ENCODE measurements at places on chromosomes 12 and 14.

GRCh38 chr12:120844768-120845449 lies 59.2 kb downstream of the SPPL3 start:
- DNase-seq = no peak

DNA sequence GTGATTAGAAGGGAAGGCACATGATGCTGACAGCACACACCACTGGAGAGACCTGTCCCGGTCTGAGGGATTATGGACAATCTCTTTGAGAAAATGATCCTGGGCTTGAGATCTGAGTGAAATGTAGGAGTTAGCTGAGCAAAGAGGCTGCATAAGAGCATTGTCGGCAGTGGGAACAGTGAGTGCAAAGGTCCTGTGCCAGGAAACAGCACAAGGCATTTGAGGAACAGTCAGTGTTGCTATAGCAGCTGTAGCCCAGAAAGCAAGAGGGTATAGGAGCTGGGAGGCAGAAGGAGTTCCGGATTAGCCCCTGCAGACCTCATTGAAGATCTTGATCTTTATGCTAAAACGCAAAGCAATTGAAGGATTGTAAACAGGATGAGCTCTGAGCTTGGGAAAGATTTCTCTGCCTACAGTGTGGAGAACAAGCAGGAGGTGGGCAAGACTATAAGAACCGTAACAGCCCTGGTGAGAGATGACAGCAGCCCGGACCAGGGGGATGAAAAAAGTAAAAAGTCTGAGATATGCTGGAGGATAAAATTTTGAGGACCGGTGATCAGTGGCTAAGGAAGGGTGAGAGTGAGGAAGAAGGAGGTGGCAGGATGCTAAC lies 28.5 kb downstream of the CFL2 start:
- DNase-seq = no peak

- no peak for DNase-seq
These were observed 1.2 kb downstream of the NKX2-1 start for GRCh38 chr14:36518586-36519430.

DNA sequence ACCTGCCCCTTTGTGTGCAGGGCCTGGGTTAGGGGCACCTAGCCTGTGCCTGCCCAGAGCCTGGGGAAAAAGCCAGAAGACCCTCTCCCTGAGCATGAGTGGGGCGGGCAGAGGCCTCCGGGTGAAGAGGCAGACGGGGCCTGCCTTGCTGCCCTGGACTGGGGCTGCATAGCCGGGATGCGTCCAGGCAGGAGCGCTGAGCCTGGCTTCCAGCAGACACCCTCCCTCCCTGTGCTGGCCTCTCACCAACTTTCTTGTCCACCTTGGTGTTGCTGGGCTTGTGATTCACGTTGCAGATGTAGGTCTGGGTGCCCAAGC lies 216.1 kb downstream of the TMEM121 start:
- DNase-seq = no peak

DNA sequence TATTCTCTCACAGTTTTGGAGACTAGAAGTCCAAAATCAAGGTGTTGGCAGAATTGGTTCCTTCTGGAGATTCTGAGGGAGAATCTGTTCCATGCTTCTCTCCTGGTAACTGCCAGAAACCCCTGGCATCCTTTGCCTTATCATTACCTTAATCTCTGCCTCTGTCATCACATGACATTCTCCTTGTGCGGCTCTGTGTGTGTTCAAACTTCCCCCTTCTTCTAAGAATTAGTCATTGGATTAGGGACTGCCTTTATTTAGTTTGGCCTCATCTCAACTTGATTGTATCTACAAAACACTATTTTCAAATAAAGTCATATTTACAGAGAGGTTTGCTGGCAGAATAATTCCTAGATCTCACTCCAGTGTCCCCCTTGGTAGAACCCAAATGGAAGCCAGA lies 68.9 kb downstream of the ZNF641 start:
- DNase-seq = no peak

DNA sequence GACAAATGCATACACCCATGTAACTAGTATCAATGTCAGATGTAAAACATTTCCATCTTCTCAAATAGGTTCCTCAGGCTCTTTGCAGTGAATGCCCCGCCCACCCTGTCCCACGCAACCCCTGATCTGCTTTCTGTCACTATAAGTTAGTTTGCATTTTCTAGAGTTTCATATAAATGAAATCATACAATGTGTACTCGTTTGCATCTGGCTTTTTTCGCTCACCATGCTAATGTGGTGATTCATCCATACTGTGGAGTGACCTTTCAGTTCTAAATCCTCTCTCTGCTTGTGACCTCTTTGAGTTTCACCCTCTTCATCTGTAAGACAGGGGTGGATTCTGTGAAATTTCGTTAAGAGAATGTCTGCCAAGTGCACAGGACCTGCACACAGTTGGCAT lies 30.6 kb upstream of the MSI1 start:
- DNase-seq = no peak

DNA sequence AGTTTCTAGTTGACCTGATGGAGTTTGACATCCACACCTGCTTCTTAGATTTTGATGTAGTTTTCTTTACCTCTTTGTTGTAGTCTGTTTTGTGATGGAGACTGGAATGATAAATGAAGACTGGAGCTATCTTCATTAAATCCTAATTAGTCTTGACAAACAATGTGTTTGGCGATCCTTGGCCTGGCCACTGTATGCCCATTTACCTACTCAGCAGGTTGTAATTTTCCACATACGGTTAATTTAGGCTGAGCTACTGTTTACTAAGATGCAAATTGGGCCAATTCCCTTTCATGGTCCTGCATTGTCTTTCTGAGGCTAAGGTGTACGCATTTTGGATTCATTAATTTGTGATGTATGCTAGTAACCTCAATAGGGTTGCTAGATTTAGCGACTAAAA lies at the start of gene TAS2R7:
TAS2R7 (minus strand) TSS at position 41 of the 400 bp plus-strand sequence. CDS start 57 bp downstream, outside the sequence.
- DNase-seq = no peak

GRCh38 chr14:30330033-30330432 lies 228.9 kb upstream of the G2E3 start:
- no peak for DNase-seq

DNA sequence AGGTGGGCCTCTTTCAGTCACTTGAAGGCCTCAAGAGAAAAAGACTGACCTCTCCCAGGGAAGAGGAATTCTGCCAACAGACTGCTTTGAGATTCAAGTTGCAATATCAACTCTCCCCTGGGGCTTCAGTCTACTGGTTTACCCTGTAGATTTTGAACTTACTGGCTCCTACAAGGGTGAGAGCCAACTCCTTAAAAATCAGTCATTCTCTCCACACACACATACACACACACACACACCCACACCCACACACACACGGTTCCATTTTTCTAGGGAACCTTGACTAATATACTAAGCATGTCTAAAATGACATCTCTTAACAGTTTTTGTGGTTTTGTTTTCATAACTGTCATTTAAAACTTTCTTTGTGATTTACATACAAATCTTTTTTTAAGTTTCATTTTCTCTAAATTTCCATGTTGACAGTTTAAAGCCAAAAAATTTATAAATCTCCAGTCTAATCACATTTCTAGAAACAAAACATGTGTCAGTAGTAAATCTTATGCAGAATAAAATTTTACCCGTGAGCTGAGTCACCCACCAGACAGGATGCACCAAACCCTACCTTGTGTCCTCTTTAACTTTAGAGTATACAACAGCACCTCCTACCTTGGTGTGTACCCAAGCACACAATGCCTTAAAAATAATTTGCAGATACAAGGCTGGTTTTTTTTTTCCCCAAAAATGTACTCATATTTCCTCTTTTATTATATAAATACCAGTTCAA lies 394.6 kb downstream of the AEBP2 start:
- no peak for DNase-seq

DNA sequence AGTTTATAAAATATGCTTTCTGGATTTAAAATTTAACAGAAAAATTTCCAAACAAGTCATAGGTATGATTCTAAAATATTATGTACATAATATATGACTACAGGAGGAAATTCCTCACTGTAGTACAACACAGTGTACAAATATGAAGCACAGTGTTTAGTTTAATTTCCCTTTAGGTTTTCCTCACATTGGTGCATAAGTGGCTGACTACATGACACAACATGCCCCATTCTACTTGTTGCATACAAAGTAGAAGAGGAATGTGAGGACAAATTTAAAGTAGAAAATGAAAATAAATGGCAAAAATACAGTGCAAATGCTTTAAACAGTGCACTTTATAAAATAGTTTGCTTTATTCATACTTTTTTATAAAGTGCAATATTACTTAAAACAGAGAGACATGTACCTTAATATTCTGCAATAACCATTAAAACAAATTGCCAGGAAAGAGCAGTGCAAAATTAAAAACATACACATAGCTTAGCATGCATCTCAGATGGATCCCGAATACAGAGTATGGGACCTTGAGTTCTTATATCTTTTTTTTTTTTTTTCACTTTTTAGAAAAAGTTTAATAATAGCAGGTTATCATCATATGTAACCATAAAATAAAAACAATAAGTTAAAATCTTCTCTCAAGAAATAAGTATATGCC lies 54.8 kb upstream of the TTC7B start:
- no peak for DNase-seq

GRCh38 chr14:64074961-64075612 lies 219.1 kb downstream of the ESR2 start:
- no peak for DNase-seq

DNA sequence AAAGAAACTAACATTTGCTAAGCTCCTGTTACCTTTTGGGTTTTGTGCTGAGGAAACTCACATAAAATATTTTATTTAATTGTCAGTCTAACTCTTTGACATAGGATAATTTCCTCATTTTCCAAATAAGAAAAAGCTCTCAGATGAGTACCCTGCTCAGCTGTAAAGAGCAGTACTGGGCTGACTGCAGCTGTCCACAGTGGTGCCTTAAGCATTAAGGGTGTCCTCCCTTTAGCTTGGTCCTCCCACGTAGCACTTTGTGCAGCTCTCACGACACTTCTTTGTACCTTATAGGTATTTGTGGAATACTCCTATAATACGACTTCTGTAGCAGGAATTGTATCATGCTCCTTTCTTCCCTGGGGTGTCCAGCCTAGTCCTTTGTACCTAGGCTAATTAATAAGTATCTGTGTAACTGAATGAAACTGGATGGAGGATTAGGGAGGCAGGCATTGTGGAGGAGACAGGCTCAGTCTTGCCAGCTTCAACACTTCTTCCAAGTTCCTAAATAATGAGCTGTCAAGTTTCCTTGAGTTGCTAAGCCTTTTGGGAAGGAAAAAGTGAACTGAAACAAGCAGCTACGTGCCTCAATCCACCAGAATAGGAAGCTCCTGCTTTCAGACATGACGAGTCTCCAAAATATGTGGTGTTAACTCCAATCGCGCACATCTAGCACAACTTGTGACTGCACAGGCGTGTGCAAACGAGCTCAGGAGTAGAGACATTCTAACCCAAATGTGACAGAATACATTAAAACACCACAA lies 123.0 kb downstream of the SLC38A4 start:
- DNase-seq = no peak

GRCh38 chr14:88554457-88555286 lies at the start of gene PTPN21:
Gene PTPN21, minus strand, starts transcription at chr14:88555007. Its CDS starts 4,590 bp downstream, at chr14:88550417.
- no peak for DNase-seq

GRCh38 chr14:21320913-21321312 lies 41.0 kb downstream of the RPGRIP1 start:
- no peak for DNase-seq

All from stimulated activated CD8-positive, alpha-beta memory T cell treated with anti-CD3 and anti-CD28 coated beads, Interleukin-7, amount 100 ng/mL, for 4 hours (primary cell).